Cerebellar nuclear complex (tissue), 1 donor: ENCODE measurements at places on chromosomes 12 and 14.

GRCh38 chr12:54128416-54128815 lies 60.4 kb downstream of the SMUG1 start:
- DNase-seq, result no peak

GRCh38 chr12:105431537-105432100 lies 101.1 kb downstream of the C12orf75 start:
- DNase-seq, result no peak

- DNase-seq, result no peak
Measured at GRCh38 chr14:33812181-33812580, 138.7 kb downstream of the EGLN3 start.

- no peak for DNase-seq
Measured at GRCh38 chr12:94575024-94575423, 75.3 kb downstream of the TMCC3 start.

- DNase-seq, result no peak
Measured at GRCh38 chr12:72207079-72207478, 65.1 kb upstream of the TRHDE start.

GRCh38 chr12:16325426-16325825 lies 22.0 kb upstream of the MGST1 start:
- DNase-seq, result no peak

DNA sequence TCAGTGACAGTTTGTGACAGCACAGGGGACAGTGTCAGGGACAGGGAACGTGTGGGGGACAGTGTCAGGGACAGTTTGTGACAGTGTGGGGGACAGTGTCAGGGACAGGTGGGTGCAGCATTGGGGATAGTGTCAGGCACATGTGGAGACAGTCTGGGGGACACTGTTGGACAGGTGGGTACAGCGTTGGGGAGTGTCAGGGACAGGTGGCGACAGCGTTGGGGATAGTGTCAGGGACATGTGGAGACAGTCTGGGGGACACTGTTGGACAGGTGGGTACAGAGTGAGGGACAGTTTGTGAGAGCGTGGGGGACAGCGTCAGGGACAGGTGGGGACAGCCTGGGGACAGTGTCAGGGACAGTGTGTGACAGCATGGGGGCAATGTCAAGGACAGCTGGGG lies 140.0 kb downstream of the TMEM121 start:
- no peak for DNase-seq

DNA sequence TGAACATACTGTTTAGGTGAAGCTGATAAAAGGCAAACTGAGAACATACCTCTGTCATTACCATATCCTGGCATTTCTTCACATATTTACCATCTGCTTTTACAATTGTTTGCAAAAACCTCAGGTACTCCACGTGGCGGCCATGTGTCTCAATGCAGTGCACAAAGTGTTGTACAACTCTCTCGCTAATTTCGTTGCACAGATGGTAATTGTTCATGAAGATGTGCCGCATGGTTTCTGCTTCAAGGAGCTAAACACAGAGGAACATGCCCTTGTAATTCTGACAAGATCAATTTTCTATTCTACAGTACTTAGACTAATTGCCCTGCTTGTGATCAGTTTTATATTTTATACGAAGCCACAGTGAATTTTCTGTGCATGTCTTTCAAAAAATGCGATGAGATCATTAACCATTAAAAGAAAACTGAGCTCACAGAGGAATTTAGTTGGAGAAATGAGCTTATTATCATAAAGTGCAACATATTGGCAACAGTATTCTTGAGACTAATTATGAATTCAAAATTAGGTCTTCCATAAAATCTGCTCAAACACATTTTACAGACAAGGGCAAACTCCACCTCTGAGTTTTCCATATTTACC lies 233.8 kb downstream of the ITPR2 start:
- DNase-seq, result no peak
